ENCODE measurements at places on chromosomes 2 and 18.

DNA sequence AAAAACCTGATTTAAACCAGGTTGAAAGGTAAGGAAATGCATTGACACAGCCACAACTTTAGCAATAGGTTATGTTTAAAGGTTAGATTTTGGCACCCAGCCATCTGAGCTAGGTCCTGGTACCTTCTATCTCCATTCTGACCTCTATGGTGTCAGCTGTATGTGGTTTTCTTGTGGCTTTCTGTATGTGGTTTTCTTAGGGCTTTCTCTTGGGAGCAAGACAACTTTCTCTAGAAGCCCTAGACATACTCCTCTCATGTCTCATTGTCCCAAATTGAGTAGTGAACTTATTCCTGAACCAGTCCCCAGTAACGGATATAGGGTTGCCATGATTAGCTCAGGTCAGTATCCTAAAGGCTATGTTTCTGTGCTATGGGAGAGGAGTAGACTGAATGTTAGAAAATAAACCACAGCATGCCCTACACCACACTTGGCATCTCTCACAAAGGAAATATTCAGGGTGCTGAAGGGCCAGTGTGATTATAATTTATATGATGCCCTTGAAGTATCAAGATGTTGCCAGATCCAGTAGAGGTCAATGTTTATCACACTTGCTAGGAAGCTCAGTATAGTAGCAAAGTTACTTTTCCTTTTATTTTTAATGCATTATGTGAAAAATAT is 176.1 kb downstream of the CAPN13 start:
- DNase-seq: no peak

DNA sequence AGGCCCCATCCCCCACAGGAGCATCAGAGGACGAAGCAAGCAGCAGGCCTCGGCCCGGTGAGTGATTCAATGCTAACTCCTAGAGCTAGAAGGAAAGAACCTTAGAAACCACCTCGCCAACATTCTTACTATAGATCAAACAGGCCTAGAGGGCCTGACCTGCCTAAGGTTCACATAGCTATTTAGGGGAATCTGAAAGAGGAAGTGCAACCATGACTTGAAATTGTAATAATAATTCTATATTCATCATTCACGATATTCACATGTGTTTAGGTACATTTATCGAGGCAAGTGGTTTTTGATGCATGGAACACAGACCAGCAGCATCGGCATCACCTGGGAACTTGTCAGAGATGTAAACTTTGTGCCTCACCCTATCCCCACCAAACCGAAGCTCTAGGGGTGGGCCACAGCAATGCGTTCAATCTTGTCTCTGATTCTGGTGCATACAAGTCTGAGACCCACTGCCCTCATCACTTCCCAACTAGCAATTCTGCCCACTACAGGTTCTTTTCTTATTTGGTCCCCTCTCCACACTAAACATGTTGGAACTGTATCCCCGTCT is 78.0 kb upstream of the DNMT3A start:
- no peak for DNase-seq

DNA sequence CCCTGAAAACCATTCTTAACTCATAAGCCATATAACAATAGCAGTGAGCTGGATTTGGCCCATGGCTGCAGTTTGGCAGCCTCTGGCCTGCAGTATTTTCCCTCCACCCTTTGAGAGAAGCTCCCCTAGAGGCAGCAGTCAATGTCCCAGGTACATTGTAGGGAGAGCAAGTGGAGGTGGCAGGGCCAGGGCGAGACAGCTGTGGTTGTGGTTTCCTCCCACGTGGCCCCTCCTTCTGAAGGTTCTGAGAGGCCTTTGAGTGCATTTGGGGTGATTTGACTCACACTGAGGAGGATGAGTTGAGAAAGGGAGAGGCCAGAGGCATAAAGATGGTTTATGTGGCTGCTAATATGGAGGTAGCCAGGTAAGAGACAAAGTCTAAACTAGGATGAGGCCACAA is 45.5 kb upstream of the LDAH start:
- no peak for DNase-seq

DNA sequence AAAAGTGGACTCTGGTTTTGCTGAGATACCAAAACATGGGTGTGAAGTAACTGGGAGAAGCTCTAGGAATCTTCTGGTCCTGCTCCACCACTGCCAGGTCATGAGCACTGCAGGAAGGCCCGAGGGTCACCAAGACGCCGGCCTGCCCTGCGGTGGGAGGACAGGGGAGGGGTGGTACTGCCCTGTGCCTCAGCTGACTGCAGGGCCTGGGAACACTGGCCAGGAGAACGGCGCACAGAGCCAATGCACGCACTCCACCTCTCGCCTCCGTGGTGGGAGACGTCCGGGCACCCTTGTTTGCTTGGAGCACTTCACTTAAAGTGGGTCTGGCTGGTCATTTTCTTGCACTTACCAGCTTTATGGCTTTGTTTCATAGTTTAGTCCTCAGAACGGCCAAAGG is 153.4 kb downstream of the SH3RF3 start:
- DNase-seq: no peak

DNA sequence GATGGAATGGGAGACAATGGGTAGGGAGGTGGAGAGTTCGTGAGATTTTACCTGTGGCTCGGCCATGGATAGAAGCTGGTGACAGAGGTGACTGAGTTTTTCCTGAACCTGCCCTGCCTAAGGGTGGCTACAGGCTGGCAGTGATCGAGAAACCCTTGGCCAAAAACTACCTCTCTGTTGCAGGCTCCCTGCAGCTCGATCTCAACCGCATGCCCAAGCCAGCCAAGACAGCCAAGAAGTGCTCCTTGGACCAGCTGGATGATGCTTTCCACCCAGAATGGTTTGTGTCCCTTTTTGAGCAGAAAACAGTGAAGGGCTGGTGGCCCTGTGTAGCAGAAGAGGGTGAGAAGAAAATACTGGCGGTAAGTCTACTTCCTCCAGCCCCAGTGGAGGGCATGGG is 225.5 kb downstream of the DYSF start:
- DNase-seq: no peak

GRCh38 chr18:54135216-54135615 is 89.3 kb downstream of the MBD2 start:
- DNase-seq: no peak

GRCh38 chr2:67899187-67899586 is 163.6 kb downstream of the C1D start:
- DNase-seq: no peak

- no peak for DNase-seq
Observed at GRCh38 chr18:46488471-46489213, 168.4 kb downstream of the LOXHD1 start.

DNA sequence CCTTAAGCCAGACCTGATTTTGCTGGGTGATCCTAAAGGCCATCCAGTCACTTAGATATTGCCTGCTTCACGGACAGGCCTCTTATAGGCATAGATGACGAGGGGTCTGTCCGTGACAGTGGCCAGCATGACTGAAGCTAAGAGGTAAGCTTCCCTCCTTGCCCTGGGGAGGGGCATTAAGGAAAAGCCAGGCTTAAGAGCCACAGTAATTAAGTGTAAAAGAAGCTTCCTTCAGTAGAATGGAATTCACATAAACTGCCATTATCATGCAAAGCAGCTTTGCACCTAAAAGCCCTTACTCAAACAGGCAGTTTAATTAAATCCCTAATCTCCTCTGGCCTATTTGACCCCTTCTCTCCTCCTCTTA is 99.4 kb upstream of the PKDCC start:
- DNase-seq: peak; percentile 94

GRCh38 chr2:233422050-233422639 is 67.9 kb downstream of the DGKD start:
- no peak for DNase-seq

GRCh38 chr2:100921685-100922161 is 80.4 kb upstream of the RPL31 start:
- DNase-seq: no peak

- DNase-seq: no peak
Observed at GRCh38 chr2:24935145-24935544, 15.1 kb upstream of the ADCY3 start.

DNA sequence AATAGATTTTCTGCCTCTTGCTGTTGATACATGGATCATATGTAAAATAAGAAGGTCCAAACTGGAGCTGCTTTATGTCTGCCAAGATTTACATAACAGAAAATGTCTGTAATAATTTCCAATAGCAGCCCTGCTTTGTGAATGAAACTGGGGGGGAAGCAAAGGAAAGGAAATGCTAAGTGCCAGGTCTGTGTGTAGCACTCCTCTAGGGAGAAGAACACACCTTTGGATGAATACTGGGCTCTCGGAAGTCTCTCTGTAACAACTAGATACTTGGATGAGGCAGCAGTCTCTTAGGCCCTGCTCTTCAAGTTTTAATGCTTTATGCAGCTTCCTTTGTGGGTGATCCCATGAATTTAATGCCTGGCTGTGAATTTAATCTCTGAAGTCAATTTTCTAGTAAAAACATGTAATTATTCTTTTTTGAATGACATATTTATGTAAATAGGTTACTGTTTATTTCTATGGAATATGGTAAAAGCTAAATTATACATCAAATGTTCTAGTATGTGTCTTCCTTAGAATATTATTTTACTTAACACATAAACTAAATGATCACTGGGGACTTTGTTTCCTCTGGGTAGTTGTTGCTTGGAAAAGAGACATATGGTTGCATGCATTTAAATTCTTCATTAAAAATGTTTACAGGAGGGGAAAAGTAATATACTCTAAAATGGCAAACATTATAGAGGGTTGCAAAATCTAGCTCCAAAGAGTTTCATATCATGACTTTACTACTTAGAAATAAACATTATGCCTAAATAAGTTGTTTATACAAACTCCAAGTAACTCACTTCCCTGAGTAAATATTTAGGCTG is 336.6 kb upstream of the CWC22 start:
- DNase-seq: no peak

- DNase-seq: no peak
Observed at GRCh38 chr2:42792583-42793333, at the start of gene HAAO. HAAO (minus strand) TSS chr2:42792583; CDS start chr2:42792536, 47 bp downstream.

- no peak for DNase-seq
Observed at GRCh38 chr18:51017140-51017879, 12.7 kb upstream of the SMAD4 start.

GRCh38 chr18:79567481-79568147 is 112.0 kb upstream of the CTDP1 start:
- DNase-seq: no peak

All from NCI-H82 (cell line).